ENCODE measurements at places on chromosomes 7 and 10.

GRCh38 chr10:124624466-124624865 lies 119.7 kb downstream of the FAM53B start:
- DNase-seq, result no peak

DNA sequence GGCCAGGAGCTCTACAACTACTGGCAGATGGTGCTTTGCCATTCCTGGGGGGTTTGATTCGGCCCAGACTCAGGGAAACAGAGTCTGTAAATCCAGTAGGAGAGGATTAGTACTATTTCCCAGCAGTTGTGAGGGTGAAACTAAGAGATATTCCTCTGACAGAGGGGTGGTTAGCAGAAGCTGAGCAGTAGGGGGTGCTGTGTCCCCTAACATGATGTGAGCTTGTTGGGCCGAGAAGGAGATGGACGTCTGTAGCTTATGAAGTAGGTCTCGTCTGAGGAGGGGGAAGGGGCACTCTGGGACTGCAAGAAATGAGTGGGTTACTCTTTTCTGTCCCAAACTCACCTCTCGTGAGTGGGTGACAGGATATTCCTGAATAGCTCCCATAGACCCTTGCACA lies 179.2 kb upstream of the MBL2 start:
- peak; percentile 77 for DNase-seq

GRCh38 chr7:50825465-50825864 lies 42.8 kb upstream of the GRB10 start:
- no peak for DNase-seq

DNA sequence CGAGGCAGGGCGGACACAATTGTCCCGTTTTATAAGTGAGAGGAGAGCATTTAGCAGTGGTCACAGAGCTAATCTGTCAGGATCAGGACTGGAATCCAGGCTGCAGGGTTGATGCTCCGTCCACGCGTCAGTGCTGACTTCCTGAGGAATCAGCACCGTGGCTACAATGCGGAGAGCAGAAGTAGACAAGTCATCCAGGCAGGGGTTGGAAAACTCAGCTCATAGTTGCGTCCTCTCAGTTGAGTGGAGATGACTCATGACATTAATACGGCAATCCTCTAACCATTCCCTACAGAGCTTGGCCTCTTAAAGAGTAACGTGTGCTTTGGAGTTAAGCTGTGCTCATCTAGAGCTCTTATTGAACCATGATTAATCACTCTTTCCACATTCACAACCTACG lies 17.1 kb upstream of the HTR5A start:
- DNase-seq, result no peak

DNA sequence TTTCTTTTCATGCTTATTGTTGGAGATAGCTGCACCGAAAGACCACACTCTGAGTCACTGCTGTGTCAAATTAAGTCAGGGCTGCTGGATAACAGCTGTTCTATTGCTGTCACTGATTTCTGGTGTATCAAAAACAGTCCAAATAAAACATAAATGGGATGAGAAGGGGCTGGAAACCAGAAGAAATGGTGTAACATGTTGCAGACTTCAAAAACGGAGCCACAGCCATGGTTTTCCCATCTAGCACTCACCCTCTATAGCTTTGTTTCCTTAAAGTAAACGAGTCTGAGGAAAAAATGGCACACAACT lies 103.3 kb upstream of the DIP2C start:
- no peak for DNase-seq

GRCh38 chr10:22693860-22694259 lies 20.5 kb downstream of the PIP4K2A start:
- no peak for DNase-seq

DNA sequence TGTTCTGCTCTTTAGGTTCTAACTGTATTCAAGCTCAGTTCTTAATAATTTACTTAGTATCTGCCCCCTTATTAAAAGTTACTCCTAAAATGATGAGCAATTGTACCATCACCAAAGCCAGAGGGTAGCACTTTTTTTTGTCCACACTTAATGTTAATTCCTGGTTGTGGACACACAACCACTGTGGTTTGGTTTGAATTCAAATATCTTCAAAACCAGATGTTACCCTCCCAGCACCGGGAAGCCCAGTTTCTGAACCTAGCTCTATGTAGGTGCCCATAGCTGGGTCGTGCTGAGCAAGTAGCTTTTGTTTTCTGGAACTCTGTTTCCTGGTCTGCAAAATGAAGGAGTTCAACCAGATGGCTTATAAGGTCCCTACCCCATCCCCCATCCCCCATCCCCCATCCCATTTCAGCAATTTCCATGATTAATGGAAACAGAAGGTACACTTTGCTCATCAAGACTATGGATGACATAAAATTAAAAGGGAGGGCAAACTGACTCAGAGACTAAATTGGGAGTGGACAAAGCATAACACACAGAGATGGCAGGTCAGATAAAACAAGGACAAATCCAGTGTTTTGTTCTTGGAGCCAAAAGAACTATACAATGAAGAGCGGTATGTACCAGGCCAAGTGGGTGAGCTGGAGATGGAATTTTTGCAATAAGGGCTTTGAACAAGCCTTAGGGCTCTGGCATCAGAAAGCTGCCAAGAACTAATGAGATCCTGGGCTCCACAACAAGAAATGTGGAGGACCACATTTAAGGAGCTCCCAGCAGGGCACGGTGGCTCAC lies 56.7 kb downstream of the DLG5 start:
- DNase-seq, result no peak
